Stimulated activated CD8-positive, alpha-beta memory T cell treated with anti-CD3 and anti-CD28 coated beads, Interleukin-15, amount 100 ng/mL, for 1 hour (primary cell): ENCODE measurements at places on chromosomes 6 and 20.

DNA sequence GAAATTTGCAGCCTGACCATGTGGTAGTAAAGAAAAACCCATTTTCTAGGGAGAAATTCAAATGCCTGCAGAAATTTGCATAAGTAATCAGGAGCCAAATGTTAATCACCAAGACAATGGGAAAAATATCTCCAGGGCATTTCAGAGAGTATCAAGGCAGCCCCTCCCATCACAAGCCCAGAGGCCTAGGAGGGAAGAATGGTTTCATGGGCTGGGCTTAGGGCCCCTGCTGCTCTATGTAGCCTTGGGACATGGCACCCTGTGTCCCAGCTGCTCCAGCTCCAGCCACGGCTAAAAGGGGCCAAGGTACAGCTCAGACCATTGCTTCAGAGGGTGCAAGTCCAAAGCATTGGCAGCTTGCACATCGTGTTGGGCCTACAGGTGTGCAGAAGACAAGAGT lies 117.2 kb upstream of the RALGAPA2 start:
- no peak for DNase-seq

DNA sequence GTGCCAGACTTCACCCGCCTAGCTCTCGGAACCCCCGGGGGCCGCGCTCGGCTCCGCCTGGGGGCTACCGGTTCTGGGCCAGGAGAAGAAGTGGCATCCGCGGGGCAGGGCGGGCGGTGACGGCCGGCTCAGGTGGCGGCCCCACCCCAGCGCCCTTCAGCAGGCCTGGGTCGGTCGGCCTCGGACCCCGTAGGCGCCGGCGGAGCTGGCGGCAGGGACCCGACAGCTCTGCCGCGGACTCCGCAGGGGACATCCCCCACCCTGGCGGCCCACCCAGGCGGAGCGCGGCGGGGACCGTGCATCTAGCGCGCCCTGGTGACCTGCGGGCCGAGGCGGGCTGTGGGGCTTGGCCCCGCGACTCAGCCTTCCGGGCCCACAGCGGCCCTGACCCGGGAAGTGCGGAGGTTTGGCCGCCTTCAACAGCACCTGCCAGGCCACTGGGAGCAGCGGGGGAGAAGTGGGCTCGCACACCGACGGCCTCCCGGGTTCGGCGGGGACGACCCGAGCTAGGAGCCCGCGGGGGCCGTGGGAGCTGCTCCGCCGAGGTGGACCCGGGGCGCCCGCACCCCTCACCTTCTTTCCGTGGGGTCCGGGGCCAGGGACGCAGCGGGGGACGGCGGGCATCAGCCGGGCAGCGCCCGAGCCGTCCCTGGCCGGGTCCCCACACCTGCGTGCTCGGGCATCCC lies 87.1 kb downstream of the TMEM242 start:
- peak; percentile 2 for DNase-seq

GRCh38 chr6:43831191-43831590 lies 61.2 kb downstream of the VEGFA start:
- no peak for DNase-seq

DNA sequence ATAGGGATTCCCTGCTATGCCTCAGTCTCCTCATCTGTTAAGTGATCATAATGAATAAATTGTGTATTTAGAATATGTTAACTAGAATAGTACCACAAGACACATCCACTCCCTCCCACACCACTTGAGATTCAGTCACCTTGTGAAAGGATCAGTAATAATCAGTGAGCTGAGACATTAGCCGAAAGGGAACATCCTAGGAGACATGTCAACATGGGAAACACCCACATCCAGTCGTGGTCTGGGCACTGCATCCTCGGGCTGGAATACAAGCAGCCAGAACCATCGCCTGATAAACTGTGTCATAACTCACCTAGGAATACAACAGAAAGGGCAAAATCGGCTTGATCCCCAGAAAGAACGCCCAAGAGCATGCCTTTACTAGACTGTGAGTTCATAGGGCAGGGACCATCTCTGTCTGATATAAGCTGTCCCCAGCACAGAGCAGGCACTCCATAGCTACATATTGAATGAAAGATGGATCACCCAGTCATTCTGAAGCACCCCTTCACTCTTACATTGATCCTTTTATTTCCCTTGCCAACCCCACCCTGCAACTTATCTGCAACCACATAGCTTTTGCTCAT lies 23.9 kb downstream of the RIPOR2 start:
- no peak for DNase-seq

- no peak for DNase-seq
Observed at GRCh38 chr20:54364919-54365318, 110.5 kb upstream of the DOK5 start.
